ENCODE measurements at places on chromosomes 2 and 18.

GRCh38 chr2:71453404-71454220, at the start of gene DYSF:
TSS of gene DYSF (plus strand) at chr2:71453561.
- DNase-seq: no peak

DNA sequence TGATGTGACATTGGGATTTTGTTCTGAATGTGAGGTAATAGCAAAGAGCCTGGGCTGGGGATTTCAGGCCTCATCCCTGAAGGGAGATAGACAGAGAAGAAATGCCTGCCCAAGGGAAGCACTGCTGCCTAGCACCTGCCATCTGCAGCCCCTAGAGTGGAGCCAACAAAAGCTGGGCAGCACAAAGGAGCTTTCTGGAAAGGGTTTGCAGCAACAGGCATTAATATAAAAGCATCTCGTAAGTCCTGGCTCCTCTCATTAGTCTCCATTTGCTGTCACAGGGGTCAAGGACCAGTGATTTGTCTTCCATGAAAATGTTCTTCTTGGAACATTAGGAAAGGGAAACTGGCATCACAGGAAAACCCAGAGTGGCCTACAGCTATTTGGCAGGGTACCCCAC, 157.2 kb upstream of the SLC14A2 start:
- DNase-seq: no peak

- no peak for DNase-seq
Measured at GRCh38 chr2:33786881-33787280, 187.8 kb upstream of the FAM98A start.

- DNase-seq: no peak
Measured at GRCh38 chr2:104430852-104431251, 423.1 kb upstream of the POU3F3 start.

Measured in DMS 273 treated with DMSO at 0.1 percent for 48 hours (cell line).